ENCODE measurements at places on chromosomes 5 and 9. TPM values are rescaled to one million over a fixed set of nuclear protein-coding genes. Genes with fewer than 3 reads are reported as not detected.
A peak's percentile ranks its signal among the peaks of the same experiment; 100 is the strongest.

DNA sequence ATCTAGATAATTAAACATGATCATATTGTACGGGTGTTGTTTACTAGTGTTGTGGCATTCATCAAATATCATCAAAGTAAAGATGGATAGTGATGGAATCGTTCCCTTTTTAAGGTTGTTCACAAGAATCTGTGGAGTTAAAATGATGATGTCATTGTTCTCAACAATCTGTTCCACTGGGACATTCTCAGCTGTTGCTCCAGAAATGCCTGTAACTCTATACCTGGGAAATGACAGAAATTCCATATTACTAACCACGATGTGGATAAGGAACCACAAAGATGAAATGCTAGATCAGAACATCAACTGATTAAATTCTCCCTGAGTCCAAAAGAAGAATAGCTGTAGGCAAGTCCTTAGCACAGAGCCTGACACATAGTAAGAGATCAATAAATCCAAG, 38.0 kb downstream of the RIGI start:
- no peak for DNase-seq

- peak; percentile 18 for DNase-seq
These were observed 38.3 kb downstream of the CEMIP2 start for GRCh38 chr9:71729816-71730526.

- DNase-seq: peak; percentile 32
These were observed 12.1 kb downstream of the JAK2 start for GRCh38 chr9:4997196-4997595.

- peak; percentile 76 for DNase-seq
These were observed 130.9 kb downstream of the C9orf50 start for GRCh38 chr9:129489838-129490582.

DNA sequence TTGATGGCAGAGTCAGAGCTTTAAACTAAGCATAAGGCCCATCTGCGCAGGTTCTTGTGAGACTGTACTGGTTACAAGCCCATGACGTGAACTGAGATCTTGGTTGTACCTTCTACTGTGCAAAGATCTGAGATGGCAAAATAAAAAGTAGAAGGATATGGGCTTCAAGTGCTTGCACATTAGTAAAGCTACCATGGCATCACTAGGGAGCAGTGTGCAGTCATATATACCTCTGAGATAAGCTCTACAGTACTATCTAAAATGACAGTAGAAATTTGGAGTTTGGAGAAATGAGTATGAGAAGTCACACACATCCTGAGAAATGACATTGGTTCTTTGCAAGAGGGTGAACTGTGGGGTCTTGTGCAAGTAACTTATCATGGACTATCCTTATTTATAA, 408.2 kb upstream of the PRR16 start:
- no peak for DNase-seq

- DNase-seq: no peak
These were observed 59.9 kb downstream of the EFNA5 start for GRCh38 chr5:107610798-107611197.

DNA sequence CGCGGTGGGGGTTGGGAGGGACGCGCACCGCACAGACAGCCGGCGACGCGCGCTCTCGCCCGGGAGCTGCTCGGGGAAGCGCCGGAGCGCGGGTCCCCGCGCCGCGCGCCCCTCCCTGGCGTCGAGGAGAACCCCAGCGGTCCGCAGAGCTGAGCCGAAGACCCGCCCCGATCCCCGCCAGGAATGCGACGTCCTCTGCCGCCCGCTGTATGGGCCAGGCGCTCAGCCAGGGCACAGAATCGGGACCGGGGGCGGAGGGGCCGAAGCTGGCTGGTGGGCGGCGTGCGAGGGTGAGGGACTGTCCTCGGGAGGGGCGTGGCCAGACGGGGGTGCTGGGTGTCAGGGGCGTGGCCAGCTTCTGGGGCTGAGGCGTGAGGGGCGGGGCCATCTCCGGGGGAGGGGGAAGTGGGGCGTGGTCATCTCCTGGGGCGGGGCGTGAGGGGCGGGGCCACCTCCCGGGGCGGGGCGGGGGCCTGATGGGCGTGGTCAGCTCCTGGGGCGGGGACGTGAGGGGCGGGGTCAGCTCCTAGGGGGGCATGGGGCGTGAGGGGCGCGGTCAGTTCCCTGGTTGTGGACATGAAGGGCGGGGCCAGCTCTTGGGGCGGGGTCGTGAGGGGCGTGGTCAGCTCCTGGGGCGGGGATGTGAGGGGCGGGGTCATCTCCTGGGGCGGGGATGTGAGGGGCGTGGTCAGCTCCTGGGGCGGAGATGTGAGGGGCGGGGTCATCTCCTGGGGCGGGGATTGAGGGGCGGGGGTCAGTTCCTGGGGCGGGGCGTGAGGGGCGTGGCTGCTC, 965 bp downstream of the PTGDS start:
- DNase-seq: peak; percentile 99

DNA sequence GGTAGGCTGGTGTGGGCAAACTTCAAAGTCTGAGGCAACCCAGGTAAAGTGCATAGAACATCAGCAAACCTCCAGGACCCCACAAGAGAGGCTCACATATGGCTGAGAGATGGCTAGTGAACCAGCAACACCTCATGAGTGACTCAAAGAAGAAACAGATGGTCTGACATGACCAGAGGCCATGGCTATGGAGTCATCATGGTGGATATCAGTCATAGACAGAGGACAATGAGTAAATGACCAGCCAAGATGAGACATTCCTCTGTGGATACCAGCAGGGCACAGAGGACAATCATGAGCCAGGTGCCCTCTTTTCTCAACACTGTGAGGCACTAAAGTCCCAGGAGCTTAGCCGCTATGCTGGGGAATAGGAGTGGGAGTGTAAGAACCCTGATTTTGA, 180.8 kb downstream of the RASEF start:
- DNase-seq: no peak

Gene LARP1
- total RNA-seq: 115 TPM

Gene AGGF1
- total RNA-seq: 22.1 TPM

Gene SLC23A1
- total RNA-seq: not detected

Measured in osteoblast (primary cell).